ENCODE measurements at places on chromosomes 2 and 18. TPM values are rescaled to one million over a fixed set of nuclear protein-coding genes. Genes with fewer than 3 reads are reported as not detected.

GRCh38 chr18:64991102-64991501 is 759.7 kb upstream of the CDH7 start:
- no peak for DNase-seq

GRCh38 chr2:195582188-195582587 is 74.8 kb upstream of the SLC39A10 start:
- DNase-seq, result no peak

DNA sequence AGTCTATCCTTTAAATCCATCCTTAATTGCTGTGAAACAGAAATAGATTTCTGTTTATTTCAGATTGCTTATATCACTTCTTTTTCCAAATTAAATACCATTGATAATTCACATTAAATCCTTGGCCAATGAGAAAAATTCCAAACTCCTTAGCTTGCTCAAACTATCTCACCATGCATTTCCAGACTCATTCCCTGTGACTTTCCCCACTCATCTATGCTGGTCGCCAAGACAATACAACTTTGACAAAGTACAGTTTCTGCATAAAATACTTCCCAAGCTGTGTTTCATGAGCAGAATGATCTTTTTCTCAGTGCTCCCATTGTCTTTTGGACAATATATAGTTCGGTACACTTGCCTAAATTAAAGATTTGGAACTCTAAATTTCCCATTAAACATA is 575.6 kb downstream of the CPS1 start:
- DNase-seq, result no peak

DNA sequence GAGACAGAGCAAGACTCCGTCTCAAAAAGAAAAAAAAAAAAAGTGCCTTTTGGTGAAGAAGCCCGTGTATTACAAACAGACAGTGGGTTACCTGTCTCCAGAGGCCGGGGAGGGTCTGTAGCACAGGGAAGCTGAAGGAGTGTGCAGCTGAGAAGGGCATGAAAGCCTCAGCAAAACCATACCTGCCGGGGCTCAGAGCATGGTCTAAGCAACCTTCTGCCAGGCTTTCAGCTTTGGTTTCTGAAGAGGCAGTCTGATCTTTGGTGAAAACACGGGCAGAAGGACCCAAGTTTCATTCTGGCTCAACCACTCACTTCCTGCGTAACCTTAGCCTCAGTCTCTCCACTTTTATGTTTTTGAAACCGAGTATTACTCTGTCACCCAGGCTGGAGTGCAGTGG is 21.5 kb downstream of the SH2D6 start:
- DNase-seq, result no peak

VWA3B gene
- 0.18 TPM for total RNA-seq

DNA sequence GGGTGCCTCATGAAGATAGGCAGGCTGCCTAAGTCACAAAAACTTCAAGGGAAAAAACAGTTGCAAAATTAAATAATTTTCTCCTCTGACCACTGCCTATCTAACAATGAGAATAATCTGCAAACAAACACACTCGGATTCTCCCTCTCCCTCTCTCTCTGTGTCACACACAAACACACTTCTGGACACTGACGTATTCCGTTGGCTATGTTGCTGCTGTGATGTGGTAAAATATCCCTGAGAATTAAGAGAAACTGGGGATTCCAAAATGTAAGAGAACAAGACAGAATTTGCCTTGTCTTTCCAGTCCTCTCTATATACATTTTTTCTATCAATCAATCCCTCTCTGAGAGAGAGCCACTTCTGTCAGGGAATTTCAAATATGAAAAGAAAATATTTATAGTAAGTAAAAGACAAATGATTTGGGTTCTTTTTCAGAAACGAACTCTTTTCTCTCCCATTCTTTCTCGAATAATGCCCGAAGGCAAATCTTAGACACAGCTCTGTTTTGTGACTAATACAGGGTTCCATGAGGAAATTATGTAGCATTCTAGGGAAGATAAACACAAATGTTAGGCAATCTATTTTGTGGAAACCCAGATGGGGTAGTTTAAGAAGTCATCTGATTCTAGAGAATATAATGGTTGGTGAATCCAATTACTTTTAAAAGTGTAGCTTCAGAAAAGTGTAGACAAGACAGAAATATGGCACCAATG is 310.3 kb upstream of the CYP26B1 start:
- no peak for DNase-seq

DNA sequence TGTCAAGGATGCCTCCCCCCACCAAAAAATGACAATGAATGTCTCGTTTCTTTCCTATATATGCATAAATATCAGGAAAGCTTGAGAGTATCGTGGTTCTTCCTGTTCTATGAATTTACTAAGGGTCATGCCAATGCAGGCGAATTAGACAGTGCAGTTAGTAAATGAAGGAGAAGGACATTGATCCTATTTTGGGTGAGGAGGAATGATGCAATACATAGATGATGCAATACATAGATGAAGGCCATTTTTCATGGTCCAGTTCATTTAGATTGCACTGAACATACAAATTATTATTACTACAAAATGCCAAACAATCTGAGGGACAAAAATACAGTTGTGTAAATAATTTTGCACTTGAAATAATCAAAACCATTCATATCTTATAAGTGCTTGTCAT is 1265.0 kb downstream of the LRP1B start:
- no peak for DNase-seq

ABCB11 gene
- total RNA-seq, result 68.5 TPM

GRCh38 chr18:13446024-13446423 is 227.5 kb downstream of the LDLRAD4 start:
- no peak for DNase-seq

DNA sequence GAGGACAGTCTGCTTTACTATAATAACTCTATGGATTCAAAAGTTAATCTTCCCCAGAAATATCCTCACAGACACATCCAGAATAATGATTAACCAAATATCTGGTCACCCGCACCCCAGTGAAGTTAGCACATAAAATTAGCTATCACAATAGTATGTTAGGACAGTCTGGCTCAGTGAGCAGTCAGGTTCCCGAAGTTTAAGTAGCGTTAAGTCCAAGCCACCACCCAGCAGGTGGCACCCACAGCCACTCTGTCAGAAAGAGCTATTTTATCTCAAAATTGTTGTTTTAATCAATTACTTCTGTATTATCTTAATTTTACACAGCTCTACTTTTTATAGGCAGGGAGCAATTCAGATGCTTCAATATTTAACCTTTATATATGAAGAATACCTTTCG is 537.5 kb downstream of the MBD2 start:
- no peak for DNase-seq

GRCh38 chr2:65129286-65129825 is 550 bp downstream of the RAB1A start:
- no peak for DNase-seq

DNA sequence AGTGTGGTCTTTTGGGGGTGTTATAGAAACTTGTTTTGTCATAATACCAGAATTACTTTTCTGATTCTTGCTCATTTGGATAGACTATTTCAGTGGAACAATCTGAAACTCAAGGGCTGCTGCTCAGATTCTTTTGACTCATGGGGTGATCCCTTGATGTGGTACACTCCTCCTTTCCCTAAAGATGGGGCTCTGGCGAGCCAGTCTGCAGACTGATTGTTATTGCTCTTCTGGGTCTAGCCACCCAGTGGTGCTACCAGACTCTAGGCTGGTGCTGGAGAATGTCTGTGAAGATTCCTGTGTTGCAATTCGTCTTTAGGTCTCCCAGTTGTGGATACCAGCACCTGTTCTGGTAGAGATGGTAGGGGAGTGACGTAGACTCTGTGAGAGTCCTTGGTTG is 4.2 kb upstream of the MARS2 start:
- DNase-seq, result no peak

DNA sequence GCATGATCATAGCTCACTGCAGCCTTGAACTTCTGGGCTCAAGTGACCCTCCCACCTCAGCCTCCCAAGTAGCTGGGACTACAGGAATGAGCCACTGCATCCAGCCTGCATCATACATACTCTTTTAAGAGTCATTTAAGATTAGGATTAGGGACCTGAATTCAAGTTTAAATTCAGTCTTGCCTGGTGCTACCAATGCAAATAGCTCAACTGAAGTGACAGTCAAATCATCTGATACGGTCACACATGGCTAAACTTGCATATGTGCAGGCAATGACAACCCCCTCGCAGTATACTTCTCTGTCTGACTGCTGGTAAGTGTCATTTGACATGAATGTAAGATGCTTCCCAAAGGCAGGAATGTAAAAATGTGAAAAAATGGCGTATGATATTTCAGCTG is 31.8 kb upstream of the TMEM131 start:
- peak; percentile 5 for DNase-seq

- peak; percentile 77 for DNase-seq
Observed at GRCh38 chr2:25341753-25342371, at the start of gene DNMT3A. Gene DNMT3A, minus strand, starts transcription at chr2:25341925. Its CDS starts 27,941 bp downstream, at chr2:25313984.

- no peak for DNase-seq
Observed at GRCh38 chr2:143623909-143624260, 494.7 kb downstream of the ARHGAP15 start.

SPP2 gene
- 76.4 TPM for total RNA-seq

- DNase-seq, result no peak
Observed at GRCh38 chr2:221606424-221606823, 34.3 kb upstream of the EPHA4 start.

DNA sequence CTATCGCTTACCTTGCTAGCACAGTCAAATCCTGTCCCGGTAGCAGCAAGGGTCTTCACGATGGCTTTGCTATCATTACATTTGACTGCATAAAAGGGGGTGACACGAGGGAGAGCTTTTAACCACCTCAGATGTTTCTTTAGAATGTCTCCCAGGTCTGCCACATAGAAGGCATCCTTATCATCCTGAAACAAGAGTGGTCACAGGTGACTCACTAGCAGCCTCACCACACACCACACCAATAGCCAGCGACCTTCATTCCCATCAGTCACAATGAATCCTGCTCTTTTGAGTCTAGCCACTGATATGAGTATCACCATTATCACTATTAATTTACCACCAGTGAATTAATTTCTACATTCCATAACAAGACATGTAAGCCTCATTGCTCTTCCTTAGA is 3.7 kb downstream of the ODC1 start:
- DNase-seq, result no peak

CYBRD1 gene
- total RNA-seq, result 12.5 TPM

DNA sequence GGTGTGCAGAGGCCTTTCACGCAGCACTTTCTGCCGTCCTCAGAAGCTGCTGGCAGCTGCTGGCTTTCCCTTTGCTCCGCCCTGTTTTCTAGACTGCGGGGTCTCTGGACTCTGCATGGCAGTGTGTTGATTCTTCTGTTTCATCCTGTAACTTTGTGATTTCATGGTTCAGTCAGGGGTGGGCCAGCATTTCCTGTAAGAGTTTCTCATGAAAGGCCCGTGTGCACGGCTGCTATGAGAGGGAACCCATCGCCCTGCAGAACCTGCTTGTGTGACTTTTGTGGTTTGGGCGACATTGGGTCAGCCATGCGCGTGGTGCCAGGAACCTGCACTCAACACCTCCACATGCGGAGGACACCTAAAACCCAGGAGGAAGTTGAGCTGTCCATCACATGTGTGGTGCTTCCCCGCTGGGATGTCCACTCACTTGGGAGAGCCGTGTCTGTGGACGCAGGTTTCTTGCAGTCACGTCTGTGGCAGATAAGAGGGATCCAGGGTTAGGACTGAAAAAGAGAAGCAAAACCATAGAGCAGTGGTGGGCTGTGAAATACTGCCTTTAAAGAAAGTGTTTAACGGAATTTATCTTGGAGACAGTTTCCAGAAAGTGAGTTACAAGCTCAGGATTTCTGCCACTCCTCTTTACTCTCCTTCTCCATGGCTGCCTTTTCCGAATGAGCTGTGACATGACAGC is 167.3 kb upstream of the ALKAL2 start:
- no peak for DNase-seq

GRCh38 chr2:45713591-45713990 is 62.1 kb downstream of the PRKCE start:
- no peak for DNase-seq

ZNF804A gene
- total RNA-seq, result not detected

MRPL30 gene
- total RNA-seq, result 12.7 TPM

LRP2 gene
- 0.91 TPM for total RNA-seq

GRCh38 chr2:48398285-48399002 is 131.5 kb upstream of the STON1 start:
- DNase-seq, result no peak

DNA sequence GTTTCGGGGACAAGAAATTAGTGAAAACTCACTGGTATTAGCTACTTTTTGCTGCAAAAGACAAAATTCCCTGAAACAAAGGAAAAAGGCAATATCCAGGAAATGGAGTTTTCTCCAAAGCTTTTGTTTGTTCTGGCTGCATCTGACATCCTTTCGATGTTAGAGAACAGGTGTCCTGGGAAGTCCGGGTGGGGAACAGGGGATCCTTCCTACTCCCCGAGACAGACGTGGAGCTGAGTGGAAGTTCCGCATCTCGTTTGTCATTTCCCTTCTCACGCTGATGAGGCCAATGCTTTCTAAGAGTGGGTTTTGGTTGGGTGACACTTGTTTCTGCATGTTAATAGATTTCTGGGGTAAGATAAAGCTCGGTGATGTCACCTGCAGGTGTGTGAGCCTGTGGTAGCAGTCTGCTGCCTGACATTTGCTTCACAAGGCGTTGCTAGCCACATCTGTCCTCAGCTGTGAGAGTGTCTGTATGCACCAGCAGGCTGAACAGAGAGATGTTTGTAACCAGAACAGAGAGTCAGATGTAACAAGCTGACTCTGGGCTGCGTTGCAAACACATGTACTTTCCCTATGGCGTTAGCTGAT is 125.9 kb downstream of the ACOXL start:
- no peak for DNase-seq

- DNase-seq, result no peak
Observed at GRCh38 chr2:13916066-13916465, 716.5 kb upstream of the LRATD1 start.

DNA sequence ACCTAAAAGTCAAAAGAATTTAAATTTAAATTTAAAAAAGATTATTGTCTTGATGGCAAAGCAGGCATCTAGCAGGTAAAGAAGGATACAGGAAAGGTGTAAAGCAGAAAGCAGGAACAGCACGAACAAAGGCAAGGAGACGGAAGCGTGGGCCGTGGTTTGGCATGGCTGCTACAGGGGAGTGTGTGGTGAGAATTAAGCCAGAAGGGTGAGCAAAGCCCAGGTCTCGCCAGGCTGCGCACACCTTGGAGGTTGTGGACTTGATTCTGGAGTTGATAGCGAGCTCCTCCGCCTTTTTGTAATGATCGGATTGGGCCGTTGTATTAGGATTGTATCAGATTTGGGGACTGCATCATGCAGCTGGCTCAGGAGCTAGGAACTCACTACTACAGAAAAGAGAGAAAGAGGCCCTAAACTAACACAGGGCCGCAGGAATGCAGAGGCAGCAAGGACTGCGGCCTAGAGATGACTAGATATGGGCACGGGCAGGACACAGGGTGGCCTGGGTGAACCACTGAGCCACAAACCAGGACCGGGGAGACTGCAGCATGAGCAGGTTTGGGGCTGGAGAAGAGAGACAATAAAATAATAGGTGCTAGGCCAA is 71.4 kb upstream of the TMEM247 start:
- no peak for DNase-seq

GRCh38 chr18:78965917-78966792 is 13.5 kb upstream of the SALL3 start:
- no peak for DNase-seq

DNA sequence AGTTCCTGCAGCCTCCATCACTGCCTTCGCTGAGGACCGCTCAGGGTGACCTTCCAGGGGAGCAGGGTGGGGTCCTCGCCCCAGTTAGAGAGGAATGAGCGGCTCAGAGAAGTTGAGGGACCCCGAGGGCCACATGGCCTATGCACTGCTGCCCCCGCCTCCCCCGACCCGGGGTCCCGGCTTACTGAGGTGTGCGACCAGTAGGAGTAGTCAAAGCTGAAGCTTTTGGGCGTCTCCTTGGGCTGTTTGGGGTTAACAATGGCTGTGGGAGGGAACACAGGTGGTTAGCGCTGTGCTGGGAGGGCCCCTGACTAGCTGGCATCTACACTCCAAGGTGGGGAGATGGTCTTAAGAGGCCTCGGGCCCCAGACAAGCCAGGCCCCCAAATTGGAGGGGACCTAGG is 31.0 kb downstream of the KIF1A start:
- no peak for DNase-seq

DNAJC5G gene
- total RNA-seq, result not detected
